Urinary bladder (tissue), 4 donors: ENCODE measurements at places on chromosomes 12 and 14. TPM values are rescaled to one million over a fixed set of nuclear protein-coding genes. Genes with fewer than 3 reads are reported as not detected.
A peak's percentile ranks its signal among the peaks of the same experiment; 100 is the strongest.

BDKRB2 gene
- 10.5 TPM for total RNA-seq

TBC1D30 gene
- 3.9 TPM for total RNA-seq

VPS37B gene
- total RNA-seq = 18.9 TPM

FOXG1 gene
- total RNA-seq = not detected

PROX2 gene
- total RNA-seq = not detected

GRCh38 chr14:28482251-28483040, 284.1 kb upstream of the FOXG1 start:
- DNase-seq = no peak

- DNase-seq = no peak
These were observed 5.8 kb upstream of the PHLDA1 start for GRCh38 chr12:76037130-76038103.

- no peak for DNase-seq
These were observed 85.0 kb downstream of the PTGER2 start for GRCh38 chr14:52399104-52399503.

GRCh38 chr12:92539110-92539749, 163.6 kb upstream of the PLEKHG7 start:
- no peak for DNase-seq

GRCh38 chr14:90731487-90731886, 84.7 kb downstream of the TTC7B start:
- DNase-seq = no peak

- no peak for DNase-seq
These were observed at the start of gene NUAK1 for GRCh38 chr12:106138633-106139421. Gene NUAK1 (minus strand): TSS chr12:106138954. CDS start chr12:106138653, 301 bp downstream.

DNA sequence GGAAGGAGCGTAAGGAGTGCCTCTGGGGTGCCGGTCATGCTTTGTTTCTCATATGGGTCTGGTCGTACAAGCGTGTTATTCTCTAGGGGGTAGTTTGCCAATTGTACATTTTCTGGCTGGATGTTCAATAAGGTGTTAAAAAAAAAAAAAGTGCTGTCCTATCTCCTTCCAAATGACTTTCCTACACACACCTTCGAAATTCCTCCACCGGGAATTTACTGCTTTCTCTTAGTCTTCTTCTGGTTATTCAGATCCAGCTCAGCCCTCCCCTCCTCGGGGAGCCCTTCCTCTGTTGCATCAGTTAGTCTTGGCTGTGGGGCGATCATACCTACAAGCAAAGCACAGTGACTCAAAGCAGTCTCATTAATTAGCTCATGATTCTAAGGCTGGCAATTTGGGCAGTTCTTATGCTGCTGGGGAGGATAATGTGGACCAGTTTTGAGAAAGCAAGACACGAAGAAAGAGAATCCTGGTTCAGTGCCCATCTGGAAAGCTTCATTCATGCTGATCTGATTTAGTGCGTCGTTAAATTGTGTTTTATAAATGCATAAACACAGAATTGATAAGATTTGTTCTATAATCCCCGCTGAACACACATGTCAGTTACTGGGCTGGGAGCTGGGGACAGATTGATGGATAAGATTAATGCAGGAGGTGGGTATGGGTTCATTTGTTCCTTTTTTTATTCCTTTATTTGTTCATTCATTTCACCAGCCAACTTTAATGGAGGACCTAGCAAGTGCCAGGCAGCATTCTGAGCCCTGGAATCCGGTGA, 9.2 kb upstream of the CLMN start:
- peak; percentile 29 for DNase-seq
